ENCODE measurements at places on chromosomes 5 and 9.

- no peak for DNase-seq
These were observed 217.7 kb upstream of the PANK3 start for GRCh38 chr5:168796593-168797580.

- DNase-seq: no peak
These were observed 9.7 kb upstream of the OTULINL start for GRCh38 chr5:14571901-14572300.

DNA sequence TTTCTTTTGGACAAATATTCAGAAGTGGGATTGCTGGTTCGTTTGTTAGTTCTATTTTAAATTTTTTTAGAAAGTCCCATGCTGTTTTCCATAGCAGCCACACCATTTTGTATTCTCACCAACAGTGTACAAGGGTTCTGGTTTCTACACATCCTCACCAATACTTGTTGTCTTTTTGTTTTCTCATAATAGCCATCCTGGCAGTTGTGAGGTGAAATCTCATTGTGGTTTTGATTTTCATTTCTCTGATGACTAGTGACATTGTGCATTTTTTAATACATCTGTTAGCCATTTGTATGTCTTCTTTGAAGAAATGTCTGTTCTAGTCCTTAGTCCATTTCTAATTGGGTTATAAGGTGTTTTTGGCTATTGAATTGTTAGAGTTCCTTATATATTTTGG lies 214.3 kb downstream of the ARRDC3 start:
- DNase-seq: no peak

- DNase-seq: no peak
These were observed 82.8 kb upstream of the PARP8 start for GRCh38 chr5:50583621-50584020.

GRCh38 chr5:67998709-67999261 lies 216.8 kb upstream of the PIK3R1 start:
- DNase-seq: peak; percentile 92

Measured in Daoy (cell line).